Activated T-helper 1 cell treated with anti-CD3 and anti-CD28 coated beads, Interleukin-2, amount 50 U/mL, for 16 hours (primary cell): ENCODE measurements at places on chromosomes 7 and 10.
A peak's percentile ranks its signal among the peaks of the same experiment; 100 is the strongest.

DNA sequence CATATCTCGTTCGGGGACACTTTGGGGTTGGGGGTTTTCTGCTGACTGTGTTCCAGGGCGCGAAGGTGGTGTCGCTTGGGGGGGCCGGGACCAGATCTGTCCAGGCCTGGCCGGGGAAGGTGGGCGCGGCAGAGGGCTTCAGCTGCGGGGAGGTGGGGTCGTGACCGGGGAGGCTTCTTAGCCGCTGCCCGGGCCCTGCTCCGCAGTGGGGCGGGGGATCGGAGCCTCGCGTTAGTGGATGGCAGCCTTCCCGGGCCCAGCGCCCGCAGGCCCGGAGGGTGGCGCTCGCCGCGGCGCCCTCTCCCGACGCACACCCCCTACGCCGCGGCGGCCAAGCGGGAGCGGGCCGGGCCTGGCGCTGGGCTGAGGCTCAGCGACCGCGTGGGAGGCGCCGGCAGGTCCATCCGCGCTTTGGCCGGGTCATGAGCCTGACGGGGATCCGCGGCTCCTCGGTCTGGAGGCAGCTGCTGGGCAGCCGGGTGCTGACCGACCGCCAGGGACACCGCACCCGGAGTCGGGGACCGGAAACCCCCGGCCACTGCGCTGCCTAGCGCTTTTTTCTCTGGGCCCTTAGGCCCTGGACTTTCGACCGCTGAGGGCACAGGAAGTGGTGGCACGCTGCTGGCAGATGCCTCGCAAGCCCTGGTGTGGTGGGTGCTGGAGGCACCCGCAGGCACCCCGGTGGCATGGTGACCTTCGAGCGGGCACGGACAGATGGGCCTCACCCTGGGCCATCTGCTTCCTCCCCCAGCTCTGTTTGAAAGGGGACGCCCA is 1.2 kb downstream of the AGAP3 start:
- no peak for DNase-seq

- DNase-seq, result peak; percentile 48
Measured at GRCh38 chr10:80196270-80196949, 8.9 kb downstream of the ANXA11 start.

DNA sequence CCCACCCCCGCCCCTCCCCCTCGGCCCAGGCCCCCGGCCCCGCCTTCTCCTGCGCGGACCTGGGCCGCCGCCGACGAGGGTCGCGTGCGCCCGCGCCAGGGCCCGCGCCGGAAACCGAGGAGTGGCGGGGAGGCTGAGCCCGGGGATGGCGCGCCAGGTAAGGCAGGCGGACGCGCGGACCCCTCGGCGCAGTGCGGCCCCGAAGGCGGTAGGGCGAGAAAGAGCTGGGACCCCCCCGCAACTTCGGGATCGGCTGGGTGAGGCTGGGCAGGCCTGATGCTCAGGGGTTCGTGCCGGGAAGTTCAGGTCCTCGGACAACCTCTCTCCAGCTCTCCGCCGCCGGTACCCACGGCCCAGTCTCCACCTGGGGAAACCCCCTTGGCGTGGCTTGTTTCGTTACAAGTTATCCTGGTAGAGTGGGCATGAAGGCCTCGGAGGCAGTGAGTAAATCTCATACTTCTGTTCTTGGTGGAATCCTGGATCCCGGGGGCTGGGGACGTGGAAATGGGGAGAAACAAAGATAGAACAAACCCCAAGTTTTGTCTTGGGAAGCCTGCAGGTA is 58.4 kb downstream of the ZNF467 start:
- no peak for DNase-seq

GRCh38 chr10:95785317-95785716 is 29.4 kb downstream of the ENTPD1 start:
- no peak for DNase-seq

DNA sequence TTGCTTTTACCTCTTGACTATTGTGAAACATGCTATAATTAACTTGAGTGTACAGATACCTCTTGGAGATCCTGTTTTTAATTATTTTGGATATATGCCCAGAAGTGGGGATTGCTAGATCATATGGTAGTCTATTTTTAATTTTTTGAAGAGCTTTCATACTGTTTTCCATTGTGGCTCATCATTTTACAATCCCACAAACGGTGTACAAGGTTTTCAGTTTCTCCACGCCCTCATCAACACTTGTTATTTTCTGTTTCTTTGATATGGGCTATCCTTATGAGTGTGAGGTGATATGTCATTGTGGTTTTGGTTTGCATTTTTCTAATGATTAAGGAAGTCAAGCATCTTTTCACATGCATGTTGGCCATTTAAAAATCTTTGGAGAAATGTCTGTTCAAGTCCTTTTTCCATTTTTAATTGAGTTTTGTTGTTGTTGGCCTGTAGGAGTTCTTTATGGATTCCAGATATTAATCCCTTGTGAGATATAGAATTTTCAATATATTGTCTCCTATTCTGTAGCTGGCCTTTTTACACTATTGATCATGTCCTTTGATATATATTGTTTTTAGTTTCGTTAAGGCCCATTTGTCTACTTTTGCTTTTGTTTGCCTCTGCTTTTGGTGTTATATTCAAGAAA is 7.5 kb downstream of the AGK start:
- no peak for DNase-seq

GRCh38 chr10:102410429-102411073 is 8.0 kb downstream of the PSD start:
- no peak for DNase-seq

- no peak for DNase-seq
Measured at GRCh38 chr10:3009341-3009740, 58.0 kb upstream of the PFKP start.

DNA sequence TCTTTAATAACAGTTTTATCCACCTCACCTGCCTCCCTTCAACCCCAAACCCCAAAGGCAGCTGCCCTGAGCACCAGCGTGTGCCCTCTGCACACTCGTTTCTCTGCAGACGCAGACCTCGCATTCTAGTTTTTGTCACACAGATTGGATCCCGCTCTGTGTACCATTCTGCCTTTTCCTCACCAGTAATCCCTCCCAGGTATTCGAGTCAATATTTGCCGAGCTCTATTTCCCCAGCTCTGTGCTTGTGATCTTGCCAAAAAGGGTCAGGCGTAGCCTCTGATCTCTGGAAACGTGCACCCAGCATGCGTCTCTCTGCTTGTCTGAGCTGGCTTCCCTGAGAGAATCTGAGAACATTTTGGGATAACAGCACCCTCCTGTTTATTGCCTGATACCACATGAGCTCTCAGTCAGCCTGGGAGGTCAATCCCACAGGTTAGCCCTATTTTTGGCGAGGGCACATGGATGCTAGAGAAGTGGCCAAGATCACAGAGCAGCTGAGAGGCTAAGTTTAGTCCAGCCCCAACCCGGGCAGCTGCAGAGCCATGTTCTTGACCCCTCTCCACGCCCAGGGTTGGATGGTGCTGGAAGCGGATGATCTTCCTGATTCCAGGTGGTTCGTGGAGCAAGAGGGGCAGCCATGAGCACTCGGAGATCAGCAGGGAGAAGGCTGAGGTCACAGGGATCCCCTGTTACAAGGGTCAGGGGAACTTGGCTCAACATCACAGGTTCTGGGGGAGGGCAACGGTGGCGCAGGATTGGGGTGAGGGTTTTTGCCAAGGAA is 29.1 kb downstream of the FOXL3 start:
- no peak for DNase-seq

DNA sequence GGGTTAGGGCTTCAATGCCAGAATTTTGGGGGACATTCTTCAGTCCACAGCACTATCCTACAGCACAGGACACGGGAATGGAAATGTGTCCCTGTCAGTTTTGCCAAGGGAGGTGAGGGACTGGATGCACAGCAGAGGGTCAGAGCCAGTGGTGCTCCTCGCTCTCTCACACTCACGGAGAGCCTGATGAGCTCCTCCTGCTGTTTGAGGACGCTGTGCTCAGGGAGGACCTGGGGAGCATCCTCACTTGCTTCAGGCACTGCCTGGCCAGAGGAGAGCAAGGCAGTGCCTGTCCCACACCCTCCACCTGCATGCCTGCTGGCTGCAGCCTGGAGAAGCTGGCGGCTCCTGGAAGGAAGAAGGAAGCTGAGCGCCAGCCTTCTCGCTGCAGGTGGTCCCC is 58.6 kb downstream of the RAMP3 start:
- DNase-seq, result no peak

GRCh38 chr7:138036135-138036534 is 34.2 kb upstream of the CREB3L2 start:
- no peak for DNase-seq

- no peak for DNase-seq
Measured at GRCh38 chr7:43240565-43240964, 128.1 kb downstream of the HECW1 start.

- DNase-seq, result no peak
Measured at GRCh38 chr10:25175527-25176420, 973 bp downstream of the GPR158 start.

DNA sequence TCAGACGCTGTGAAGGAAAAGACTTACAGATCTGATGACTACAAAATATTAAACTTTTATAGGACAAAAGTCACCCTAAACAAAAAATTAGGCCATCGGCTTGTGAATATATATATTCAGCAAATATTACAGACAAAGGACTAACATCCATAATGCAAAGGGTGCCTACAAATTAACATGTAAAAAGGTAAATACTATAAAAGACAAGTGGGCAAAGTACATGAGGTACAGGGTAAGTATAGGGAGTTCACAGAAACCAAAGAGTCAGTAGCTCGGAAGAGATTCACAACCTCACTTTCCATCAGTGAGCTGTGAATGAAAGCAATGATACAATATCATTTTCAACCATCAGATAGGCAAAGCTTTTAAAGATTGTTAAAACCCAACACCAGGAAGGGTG is 16.7 kb upstream of the KLF14 start:
- no peak for DNase-seq

- no peak for DNase-seq
Measured at GRCh38 chr7:52992001-52992400, 43.4 kb upstream of the POM121L12 start.

GRCh38 chr10:87656431-87657072 is 3.1 kb upstream of the PAPSS2 start:
- DNase-seq, result no peak

- no peak for DNase-seq
Measured at GRCh38 chr10:17523246-17523753, 68.9 kb upstream of the ST8SIA6 start.

GRCh38 chr7:2360796-2361195 is 6.2 kb downstream of the EIF3B start:
- DNase-seq, result no peak

DNA sequence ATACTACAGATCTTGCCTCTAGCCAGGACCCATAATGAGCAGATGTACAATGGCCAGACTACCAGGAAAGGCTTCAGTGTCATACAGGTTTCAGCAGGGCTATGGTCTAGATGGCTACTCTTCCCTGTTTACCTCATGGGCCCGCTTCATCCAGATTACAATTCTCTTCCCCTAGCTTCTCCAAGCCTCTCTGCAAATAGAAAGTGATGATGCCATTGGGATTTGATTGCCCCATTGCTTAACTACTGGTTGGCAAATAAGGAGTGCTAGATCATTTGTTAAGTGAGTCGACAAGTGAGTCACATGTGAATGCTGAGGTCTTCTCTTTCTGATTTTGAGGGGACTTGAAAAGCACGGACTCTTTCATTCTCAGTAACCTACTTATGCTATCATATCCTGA is 361.5 kb upstream of the LRRTM3 start:
- DNase-seq, result no peak

- DNase-seq, result no peak
Measured at GRCh38 chr10:118580702-118581101, 14.7 kb downstream of the PRLHR start.

- DNase-seq, result no peak
Measured at GRCh38 chr10:13716081-13717071, 129.6 kb downstream of the PRPF18 start.

GRCh38 chr10:31014161-31014875 is 17.3 kb downstream of the ZNF438 start:
- DNase-seq, result no peak

- no peak for DNase-seq
Measured at GRCh38 chr7:75599244-75599781, 107.2 kb downstream of the SPDYE5 start.
